ENCODE measurements at places on chromosomes 12 and 14.

GRCh38 chr12:94242901-94243300, 94.5 kb downstream of the PLXNC1 start:
- H3K36me3 ChIP-seq: no peaks in the 10 kb centered on the region
- H3K27me3 ChIP-seq: no peaks in the 10 kb centered on the region
- H3K4me1 ChIP-seq: no peaks in the 10 kb centered on the region
- DNase-seq: no peak
- no peak overlapping the region for H3K27ac ChIP-seq

GRCh38 chr14:87573591-87573990, 419.4 kb downstream of the GALC start:
- H3K4me3 ChIP-seq: no peak overlapping the region
- H3K27me3 ChIP-seq: no peaks in the 10 kb centered on the region
- H3K4me1 ChIP-seq: no peaks in the 10 kb centered on the region
- H3K36me3 ChIP-seq: no peaks in the 10 kb centered on the region

DNA sequence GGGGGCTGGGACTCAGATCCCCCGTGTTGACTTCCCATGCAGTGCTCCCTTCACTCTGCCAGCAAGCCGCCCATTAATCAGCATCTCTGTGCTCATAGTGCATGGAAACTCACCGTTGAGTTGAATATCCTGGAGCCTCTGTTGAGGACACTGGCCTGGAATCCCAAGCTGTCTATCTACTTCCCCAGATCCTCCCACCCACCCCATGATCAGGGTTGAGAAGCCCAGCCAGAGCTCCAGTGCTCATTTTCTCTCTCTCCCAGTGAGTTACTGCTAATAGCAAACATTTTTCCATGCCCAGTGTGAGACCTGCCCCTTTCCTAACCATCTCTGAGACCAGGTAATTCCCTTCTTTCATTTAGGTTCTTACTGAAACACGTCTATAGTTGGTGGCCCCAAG, 88.2 kb downstream of the SLC24A4 start:
- H3K36me3 ChIP-seq: no peaks in the 10 kb centered on the region
- H3K4me1 ChIP-seq: no peaks in the 10 kb centered on the region
- H3K4me3 ChIP-seq: no peak overlapping the region
- DNase-seq: no peak
- no peaks in the 10 kb centered on the region for H3K27me3 ChIP-seq

DNA sequence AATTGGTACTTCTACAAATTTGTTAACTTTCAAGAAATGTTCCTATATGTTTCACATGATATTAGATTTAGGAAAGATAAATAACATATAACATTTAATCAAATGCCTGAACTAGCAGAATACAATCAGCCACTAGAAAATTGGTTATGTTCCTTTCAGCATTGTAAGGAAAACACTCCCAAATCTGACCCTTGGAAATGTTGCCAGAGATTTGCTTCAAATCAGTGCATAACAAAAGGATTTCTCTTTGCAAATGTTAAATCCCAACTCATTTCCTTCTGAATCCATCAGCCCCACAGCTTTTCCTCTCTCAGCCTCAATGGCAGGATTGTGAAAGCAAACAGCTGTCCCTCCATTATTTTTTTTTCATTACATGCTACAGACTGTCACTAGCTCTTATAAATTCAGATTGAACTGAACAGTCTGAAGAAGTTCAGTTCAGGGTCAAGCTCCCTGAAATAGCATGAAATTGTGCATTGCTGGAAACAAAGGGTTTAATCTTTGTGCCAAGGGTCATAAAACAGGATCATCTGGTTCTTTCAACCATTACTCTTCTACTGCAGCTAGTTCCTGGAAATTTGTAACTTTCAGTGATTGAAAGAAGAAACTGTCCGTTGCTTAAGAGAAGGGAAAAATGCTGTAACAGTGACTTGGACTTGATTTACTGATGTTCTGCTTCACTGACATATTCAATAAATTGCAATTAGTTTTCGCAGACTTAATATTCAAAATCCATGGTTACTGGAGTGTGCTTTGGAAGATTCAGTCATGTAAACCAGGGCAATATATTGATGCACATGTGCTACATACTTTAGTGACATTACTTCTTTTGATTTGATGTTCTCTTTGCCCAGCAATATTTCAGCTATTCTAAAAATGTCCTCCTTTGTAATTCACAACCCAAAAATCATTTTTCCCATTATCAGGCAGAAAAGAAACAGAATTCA, 246.4 kb downstream of the RPL10L start:
- H3K27me3 ChIP-seq: no peaks in the 10 kb centered on the region
- no peak overlapping the region for H3K27ac ChIP-seq
- H3K36me3 ChIP-seq: no peaks in the 10 kb centered on the region
- H3K4me3 ChIP-seq: no peak overlapping the region
- H3K4me1 ChIP-seq: no peaks in the 10 kb centered on the region
- DNase-seq: no peak

- DNase-seq: no peak
- H3K36me3 ChIP-seq: no peaks in the 10 kb centered on the region
- H3K27me3 ChIP-seq: no peaks in the 10 kb centered on the region
- peak overlapping the region; percentile 22 for H3K27ac ChIP-seq
- H3K4me3 ChIP-seq: no peak overlapping the region
Measured at GRCh38 chr12:94033101-94033500, 115.3 kb upstream of the PLXNC1 start.

GRCh38 chr12:96143827-96144565, 50.2 kb upstream of the ELK3 start:
- no peak for DNase-seq
- H3K27me3 ChIP-seq: no peaks in the 10 kb centered on the region
- H3K36me3 ChIP-seq: no peaks in the 10 kb centered on the region
- H3K27ac ChIP-seq: no peak overlapping the region
- H3K4me3 ChIP-seq: no peak overlapping the region

GRCh38 chr12:78483767-78484315, 380.7 kb upstream of the SYT1 start:
- H3K36me3 ChIP-seq: no peaks in the 10 kb centered on the region
- DNase-seq: no peak
- H3K4me1 ChIP-seq: no peaks in the 10 kb centered on the region
- no peaks in the 10 kb centered on the region for H3K27me3 ChIP-seq

DNA sequence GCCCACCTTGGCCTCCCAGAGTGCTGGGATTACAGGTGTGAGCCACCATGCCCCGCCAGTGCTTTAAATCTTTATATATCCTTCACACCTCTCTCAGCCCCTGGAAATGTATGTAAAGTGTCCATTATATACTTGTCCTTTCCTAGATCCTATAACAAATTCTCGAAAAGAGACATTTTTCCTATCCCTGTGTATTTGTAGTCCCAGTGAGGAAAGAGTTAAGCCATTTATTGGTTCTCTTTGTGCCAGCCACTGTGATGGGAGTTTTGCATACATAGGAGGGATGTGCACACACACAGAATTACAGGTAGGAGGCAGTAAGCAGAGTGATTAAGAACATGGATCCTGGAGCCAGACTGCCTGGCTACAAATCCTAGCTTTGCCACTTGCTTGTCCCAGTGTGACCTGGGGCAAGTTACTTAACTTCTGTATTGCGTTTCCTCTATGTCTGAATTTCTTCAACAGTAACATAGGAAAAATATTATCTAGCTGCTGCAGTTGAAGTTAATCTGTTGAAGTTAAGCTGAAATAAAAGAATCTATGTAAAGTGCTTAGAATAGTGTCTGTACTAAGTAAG, 2.1 kb upstream of the RABGGTA start:
- no peak for DNase-seq
- H3K36me3 ChIP-seq: peaks cover 12% of the 10 kb centered on the region
- H3K4me1 ChIP-seq: peaks cover 8% of the 10 kb centered on the region
- no peak overlapping the region for H3K4me3 ChIP-seq
- H3K27me3 ChIP-seq: no peaks in the 10 kb centered on the region
- no peak overlapping the region for H3K27ac ChIP-seq

- H3K4me3 ChIP-seq: no peak overlapping the region
- no peak for DNase-seq
- no peaks in the 10 kb centered on the region for H3K4me1 ChIP-seq
- no peaks in the 10 kb centered on the region for H3K27me3 ChIP-seq
Measured at GRCh38 chr12:80162177-80162576, 62.8 kb downstream of the OTOGL start.

- peak overlapping the region; percentile 97 for H3K27ac ChIP-seq
- peaks cover 36% of the 10 kb centered on the region for H3K4me1 ChIP-seq
- peaks cover 21% of the 10 kb centered on the region for H3K36me3 ChIP-seq
- no peaks in the 10 kb centered on the region for H3K27me3 ChIP-seq
Measured at GRCh38 chr14:90397425-90398314, 841 bp downstream of the CALM1 start.

- H3K4me3 ChIP-seq: no peak overlapping the region
- H3K36me3 ChIP-seq: no peaks in the 10 kb centered on the region
- H3K4me1 ChIP-seq: no peaks in the 10 kb centered on the region
- H3K27ac ChIP-seq: no peak overlapping the region
- no peak for DNase-seq
Measured at GRCh38 chr12:91974541-91975085, 171.0 kb downstream of the BTG1 start.

- DNase-seq: no peak
- peak overlapping the region; percentile 58 for H3K4me3 ChIP-seq
- H3K36me3 ChIP-seq: no peaks in the 10 kb centered on the region
- H3K27ac ChIP-seq: peak overlapping the region; percentile 71
- no peaks in the 10 kb centered on the region for H3K27me3 ChIP-seq
Measured at GRCh38 chr12:3885277-3886094, 12.3 kb upstream of the PARP11 start.

DNA sequence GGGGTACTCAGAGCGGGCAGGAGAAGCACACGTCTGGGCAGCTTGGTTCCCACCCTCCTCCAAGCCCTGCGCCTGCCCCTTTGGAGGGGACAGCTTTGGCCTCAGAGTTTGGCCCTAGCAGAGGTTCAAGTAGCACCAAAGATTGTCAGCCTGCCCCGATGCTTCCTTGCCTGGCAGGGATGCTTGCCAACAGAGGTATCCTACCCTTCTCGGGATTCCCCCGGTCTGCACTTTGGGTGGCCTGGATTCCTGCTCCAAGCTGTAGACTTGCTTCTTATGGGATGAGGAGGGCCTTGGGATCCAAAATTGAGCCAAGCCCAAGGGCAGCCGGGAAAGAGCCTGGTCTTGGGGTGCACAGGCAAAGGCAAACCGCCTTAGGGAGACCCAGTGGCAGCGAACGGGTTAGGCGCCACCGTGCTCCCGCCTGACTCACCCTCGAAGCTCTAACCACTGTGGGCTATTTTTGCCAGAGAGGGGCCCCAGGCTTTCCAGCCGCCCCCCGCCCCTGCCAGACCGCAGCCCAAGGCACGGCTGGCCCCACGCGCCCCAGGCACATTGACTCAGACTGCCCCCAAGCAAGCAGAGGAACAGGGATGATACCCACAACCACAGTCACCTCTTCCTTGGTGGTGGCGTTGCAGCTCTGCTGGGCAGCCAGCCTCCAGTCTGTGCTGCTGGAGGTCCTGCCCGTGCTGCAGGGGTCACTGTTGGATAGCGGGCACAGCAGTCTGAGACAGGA, 847 bp upstream of the WNT10B start:
- H3K36me3 ChIP-seq: no peaks in the 10 kb centered on the region
- H3K4me3 ChIP-seq: no peak overlapping the region
- H3K27ac ChIP-seq: no peak overlapping the region
- H3K27me3 ChIP-seq: peaks cover 6% of the 10 kb centered on the region
- no peak for DNase-seq

GRCh38 chr14:82441270-82441669, 907.6 kb upstream of the SEL1L start:
- no peak for DNase-seq
- no peaks in the 10 kb centered on the region for H3K27me3 ChIP-seq
- H3K27ac ChIP-seq: no peak overlapping the region
- H3K4me1 ChIP-seq: no peaks in the 10 kb centered on the region
- H3K4me3 ChIP-seq: no peak overlapping the region

- H3K27ac ChIP-seq: peak overlapping the region; percentile 99
- no peak overlapping the region for H3K4me3 ChIP-seq
- no peaks in the 10 kb centered on the region for H3K36me3 ChIP-seq
- no peak for DNase-seq
- H3K27me3 ChIP-seq: no peaks in the 10 kb centered on the region
Measured at GRCh38 chr12:79692860-79693577, 2.3 kb upstream of the PAWR start.

GRCh38 chr12:67269633-67270573, 745 bp downstream of the CAND1 start:
- peak; percentile 71 for DNase-seq
- H3K27me3 ChIP-seq: no peaks in the 10 kb centered on the region
- peak overlapping the region; percentile 96 for H3K4me3 ChIP-seq
- no peaks in the 10 kb centered on the region for H3K36me3 ChIP-seq

GRCh38 chr12:128724468-128725046, 99.2 kb downstream of the SLC15A4 start:
- H3K4me1 ChIP-seq: no peaks in the 10 kb centered on the region
- H3K4me3 ChIP-seq: no peak overlapping the region
- H3K27me3 ChIP-seq: no peaks in the 10 kb centered on the region
- no peaks in the 10 kb centered on the region for H3K36me3 ChIP-seq
- no peak for DNase-seq

DNA sequence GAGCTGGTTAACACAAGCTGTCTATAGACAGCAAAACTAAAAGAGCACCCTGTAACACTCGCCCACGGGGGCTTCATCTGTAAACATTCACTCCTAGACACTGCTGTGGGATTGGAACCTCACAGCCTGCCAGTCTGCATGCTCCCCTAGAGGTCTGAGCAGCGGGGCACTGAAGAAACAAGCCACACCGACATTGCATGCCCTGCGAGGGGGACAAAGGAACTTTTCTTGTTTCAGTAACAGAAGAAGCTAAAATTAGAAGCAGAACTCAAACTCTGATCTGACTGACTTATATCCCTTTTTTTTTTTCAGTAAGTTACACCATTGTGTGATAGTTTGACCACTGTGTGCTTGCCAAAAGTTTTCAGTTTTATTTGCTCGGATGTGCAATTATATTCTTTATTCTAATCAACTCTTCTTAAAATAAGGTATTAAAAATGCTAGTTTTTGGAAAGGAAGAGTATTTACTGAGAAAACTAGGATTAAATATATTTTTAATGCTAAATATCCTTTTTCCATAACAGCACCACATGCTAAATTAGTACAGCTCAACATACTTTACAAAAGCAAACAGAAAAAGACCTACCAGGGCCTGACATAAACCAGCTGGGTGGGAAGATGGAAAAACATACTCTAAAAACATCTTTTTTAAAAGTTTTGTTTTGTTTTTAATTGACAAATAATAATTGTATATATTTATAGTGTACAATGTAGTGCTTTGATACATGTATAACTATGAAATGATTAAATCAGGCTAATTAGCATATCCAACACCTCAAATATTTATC, 100.2 kb downstream of the EPS8 start:
- H3K27me3 ChIP-seq: no peaks in the 10 kb centered on the region
- H3K4me3 ChIP-seq: peak overlapping the region; percentile 6
- H3K27ac ChIP-seq: peak overlapping the region; percentile 51
- no peaks in the 10 kb centered on the region for H3K36me3 ChIP-seq
- H3K4me1 ChIP-seq: peaks cover 11% of the 10 kb centered on the region
- no peak for DNase-seq

DNA sequence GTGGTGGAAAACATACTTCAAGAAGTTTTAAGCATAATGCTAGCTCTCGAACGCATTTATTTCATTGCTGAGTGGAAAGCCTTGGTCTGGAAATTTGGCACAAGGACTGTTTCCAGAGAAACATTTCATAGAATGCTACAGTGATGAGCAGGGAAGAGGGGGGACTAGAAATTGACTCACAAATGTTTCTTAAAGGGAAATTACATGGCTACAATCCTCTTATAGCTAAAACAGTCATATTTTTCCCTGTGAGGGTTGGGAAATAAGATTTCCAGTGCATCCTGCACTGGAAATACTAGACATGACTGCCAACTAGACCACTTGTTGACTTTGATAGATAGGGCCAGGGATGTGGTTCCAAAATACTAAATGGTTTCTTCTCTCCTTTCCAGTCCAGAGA, 197.3 kb upstream of the RGS6 start:
- no peak for DNase-seq
- no peaks in the 10 kb centered on the region for H3K27me3 ChIP-seq
- H3K36me3 ChIP-seq: peaks cover 28% of the 10 kb centered on the region
- peaks cover 4% of the 10 kb centered on the region for H3K4me1 ChIP-seq
- H3K27ac ChIP-seq: no peak overlapping the region
- H3K4me3 ChIP-seq: no peak overlapping the region

Measured in ascending aorta (tissue), 2 donors.